ENCODE measurements at places on chromosomes 11 and 22.

DNA sequence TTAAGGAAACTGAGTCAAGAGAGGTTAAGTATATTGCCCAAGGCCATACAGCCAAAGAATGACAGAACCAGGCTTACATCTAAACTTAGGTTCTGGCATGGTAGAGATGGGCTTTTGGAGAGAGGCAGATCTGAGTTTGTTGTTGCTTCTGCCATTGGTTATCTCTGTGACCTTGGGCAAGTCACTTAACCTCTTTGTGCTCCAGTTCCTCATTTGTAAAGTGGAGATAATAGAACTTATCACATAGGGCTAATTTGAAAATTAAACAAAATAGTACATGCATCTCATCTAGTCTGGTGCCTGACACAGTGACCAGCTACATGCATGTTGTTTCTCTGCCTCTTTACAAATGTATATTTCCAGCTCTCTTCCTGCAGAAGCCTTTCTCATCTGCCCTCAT is 47.0 kb upstream of the PLET1 start:
- DNase-seq: no peak

GRCh38 chr11:31865606-31866300 is 54.6 kb upstream of the PAX6 start:
- DNase-seq: no peak

DNA sequence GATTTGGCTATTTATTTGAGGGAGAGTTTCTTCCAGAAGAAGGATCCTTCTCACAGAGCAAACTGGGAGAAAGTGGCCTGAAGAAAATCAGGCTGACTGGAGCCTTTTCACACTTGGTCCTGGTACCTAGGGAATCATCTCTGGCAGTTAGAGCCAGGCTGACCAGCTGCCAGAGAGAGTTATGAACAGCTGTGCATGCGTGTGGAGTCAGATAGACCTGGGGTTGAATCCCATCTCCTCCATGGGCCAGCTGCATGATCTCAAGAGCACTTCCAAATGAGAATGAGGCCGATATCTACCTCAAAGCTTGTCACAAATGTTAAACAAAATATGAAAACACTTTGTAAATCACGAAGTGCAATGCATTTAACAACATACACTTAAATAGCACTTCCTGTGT is 390.0 kb downstream of the TENM4 start:
- no peak for DNase-seq

DNA sequence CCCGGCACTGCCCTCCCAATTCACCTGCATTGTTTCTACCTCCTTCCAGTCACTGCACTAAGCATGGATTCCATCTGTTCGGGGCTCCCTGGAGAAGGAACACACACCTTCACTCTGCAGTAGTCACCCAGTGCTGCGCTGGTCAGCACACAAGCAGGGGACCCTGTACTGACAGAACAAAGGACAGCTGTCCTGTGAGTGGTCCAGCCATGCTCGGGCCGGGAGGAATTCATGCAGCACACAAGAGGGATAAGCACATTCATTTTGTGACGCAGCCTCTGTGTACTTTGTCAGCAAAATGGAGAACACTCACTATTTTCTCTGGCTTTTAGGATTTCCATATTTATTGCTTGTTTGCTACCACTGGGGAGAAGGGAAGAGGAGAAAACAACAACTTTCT is 167.3 kb downstream of the NTM start:
- no peak for DNase-seq

DNA sequence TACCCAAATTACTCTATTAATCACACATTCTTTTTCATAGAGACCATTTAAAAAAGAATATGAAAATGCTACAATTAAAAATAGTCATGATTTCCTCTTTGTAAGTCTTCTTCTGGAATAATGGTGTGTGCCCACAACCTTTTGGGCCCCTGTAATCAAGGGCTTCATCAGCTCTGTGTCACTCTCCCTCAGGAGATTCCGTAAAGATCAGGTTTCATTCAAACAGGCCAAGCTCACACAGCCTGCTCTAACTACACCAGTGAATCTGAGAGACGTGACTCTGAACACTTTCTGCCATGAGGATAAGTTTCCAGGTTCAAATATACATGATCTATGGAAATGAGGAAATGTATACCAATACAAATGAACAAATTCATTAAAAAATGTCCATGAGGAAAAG is 9.5 kb downstream of the DRICH1 start:
- DNase-seq: no peak

DNA sequence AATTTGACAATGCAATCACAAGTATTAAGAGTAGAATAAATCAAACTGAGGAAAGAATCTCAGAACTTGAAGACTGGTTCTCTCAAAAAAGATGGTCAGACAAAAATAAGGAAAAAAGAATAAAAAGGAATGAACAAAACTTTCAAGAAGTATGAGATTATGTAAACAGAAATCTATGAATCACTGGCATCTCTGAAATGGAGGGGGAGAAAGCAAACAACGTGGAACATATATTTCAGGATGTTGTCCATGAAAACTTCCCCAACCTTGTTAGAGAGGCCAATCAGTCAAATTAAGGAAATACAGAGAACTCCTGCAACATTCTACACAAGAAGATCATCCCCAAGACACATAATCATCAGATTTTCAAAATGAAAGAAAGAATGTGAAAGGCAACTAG is 235.7 kb downstream of the SBF2 start:
- DNase-seq: no peak

- no peak for DNase-seq
Observed at GRCh38 chr11:113048820-113049768, 87.9 kb downstream of the NCAM1 start.

DNA sequence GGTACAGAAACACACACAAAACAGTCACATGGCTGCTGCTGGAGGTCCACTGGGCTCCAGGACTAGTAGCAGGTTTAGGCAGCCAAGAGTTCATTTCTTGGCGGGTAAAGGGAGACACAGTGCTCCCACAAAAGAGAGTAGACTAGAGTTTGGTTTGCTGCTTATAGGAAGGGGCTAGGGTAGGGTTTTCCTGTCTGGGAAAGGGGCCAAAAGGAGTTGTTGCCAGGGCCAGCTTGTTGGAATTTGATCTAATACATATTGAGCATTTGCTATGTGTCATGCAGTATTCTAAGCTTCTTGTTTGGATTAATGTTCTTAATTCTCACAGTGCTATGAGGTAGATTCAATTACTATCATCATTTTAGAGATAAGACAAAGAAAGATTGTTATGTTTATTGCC is 195.1 kb upstream of the PLET1 start:
- DNase-seq: no peak

GRCh38 chr11:15101072-15101709 is 13.5 kb upstream of the INSC start:
- peak; percentile 44 for DNase-seq

DNA sequence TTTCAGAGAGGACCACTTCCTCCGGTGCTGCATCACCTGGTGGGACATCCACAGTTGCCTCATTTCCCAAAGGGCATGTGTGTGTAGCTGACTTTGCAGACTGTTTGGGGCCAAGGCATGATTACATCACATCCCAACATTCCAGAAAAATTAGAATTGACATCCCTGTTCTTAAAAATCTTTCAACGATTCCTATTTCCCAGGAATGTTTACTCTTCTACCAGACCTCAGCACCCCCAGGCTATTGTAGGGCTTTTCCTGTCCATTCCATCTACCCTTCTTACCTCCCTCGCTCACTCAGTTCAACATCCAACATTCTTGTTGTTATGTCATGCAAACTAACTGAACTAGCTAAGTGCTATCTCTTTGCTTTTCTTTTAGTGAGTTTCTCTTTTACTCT is 37.3 kb downstream of the PIWIL4 start:
- DNase-seq: no peak

DNA sequence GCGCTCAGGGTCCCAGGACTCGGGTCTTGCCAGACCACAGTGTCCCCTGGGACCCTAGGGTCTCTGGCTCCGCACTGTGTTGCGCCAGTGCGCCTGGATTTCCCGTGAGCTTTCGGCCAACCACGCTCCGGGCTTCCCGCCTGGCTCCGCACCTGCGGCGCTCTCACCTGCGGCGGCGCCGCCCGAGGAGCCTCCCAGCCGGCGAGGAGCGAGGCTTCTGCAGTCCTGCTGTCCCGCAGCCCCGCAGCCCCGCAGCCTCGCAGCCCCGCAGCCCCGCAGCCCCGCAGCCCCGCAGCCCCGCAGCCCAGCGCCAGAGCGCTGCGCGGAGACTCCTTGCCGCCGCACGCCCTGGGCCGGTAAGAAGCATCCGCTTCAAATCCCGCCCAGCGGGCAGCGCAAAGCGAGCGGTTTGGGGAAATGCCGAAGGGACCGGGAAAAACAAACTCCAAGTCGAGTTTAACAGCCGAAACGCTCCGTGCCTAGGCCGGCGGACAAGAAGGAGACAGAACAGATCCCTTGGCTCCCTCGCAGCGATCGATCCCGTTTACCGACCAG is 939 bp downstream of the ALX4 start:
- DNase-seq: no peak

- no peak for DNase-seq
Observed at GRCh38 chr11:10480026-10480425, 25.0 kb downstream of the AMPD3 start.

DNA sequence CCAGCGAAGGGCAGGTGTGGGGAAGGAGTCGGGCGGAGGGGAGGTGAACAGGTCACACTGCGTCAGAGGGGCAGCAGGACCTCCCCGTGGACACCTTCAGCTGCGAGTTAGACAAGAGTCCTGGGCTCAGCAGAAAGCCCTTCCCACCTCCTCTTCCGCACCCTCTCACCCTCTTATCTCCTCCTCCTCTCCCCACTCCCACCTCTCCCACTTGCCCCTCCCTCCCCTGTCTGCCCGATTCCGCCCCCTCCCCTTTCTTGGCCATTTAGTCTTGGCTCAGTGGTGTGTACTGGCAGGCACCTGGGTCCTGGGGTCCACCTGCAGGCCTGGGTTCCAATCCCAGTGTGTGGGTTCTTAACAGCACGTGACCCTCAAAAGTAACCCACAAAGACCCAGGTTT is 37.2 kb downstream of the CYTH4 start:
- DNase-seq: no peak

- no peak for DNase-seq
Observed at GRCh38 chr11:97356144-97356543, 966.3 kb downstream of the JRKL start.

- peak; percentile 10 for DNase-seq
Observed at GRCh38 chr11:3093281-3094191, 36.3 kb upstream of the CARS1 start.

DNA sequence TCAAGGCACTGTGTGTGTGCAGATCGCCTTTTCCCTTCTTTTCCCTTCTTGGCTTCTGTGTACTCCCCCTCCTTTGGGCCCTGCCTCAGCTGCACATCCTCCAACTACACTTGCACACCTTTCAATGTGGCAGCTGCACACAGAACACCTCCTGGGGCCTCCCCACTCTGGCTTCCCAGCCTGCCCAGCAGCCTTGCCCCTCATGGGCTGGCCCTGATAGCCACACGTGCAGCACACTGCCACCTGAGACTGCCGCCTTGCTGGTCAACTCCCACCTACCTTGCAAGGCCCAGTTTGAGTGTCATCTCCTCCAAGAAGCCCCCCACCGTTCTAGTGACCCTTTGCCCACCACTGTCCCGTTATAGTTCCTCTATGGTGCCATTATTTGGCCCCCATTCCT is 77.3 kb upstream of the ARFGAP3 start:
- DNase-seq: no peak

DNA sequence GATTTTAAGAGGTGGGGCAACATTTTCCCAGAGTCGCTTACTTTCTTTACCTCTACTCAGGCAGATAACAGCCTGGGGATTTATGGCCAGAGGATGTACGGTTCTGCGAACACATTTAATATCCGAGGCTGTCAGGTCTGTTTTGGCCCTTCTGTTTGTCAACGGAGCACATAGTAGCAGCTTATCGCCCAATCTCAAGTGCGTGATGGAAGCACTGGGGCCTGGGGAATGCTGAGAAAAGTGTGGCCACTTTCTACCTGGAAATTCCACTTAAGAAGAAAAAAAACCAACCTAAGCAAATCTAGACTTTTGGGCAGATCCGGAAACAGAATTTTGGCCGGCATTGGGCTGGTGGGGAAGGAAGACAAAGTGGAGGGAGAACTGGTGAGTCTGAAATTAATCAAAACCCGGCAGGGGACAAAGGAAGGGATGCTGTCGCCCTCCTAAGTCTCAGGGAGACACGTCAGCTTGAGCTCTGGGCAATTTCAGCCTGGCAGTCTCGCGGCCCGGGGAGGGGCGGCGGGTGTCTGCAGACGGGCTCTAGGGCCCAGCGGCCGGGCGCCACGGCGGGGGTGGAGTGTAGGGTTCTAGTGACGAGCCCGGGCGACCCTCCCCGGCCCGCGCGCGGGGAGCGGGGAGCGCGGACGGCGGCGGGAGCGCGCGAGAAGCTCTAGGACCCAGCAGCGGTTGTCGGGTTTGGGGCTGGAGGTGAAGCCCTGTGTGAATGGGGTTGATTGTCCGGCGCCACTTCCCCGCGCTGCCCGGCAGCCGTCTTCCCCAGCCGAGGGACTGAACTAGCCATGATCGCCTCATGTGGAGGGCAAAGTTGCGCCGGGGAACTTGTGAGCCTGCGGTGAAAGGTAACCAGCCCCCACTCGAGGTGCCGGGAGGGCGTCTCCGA is at the start of gene AMOTL1:
Gene AMOTL1, plus strand, starts transcription at position 656 of the 901 bp plus-strand sequence. Its CDS starts 156 bp downstream, at position 812.
- peak; percentile 25 for DNase-seq

DNA sequence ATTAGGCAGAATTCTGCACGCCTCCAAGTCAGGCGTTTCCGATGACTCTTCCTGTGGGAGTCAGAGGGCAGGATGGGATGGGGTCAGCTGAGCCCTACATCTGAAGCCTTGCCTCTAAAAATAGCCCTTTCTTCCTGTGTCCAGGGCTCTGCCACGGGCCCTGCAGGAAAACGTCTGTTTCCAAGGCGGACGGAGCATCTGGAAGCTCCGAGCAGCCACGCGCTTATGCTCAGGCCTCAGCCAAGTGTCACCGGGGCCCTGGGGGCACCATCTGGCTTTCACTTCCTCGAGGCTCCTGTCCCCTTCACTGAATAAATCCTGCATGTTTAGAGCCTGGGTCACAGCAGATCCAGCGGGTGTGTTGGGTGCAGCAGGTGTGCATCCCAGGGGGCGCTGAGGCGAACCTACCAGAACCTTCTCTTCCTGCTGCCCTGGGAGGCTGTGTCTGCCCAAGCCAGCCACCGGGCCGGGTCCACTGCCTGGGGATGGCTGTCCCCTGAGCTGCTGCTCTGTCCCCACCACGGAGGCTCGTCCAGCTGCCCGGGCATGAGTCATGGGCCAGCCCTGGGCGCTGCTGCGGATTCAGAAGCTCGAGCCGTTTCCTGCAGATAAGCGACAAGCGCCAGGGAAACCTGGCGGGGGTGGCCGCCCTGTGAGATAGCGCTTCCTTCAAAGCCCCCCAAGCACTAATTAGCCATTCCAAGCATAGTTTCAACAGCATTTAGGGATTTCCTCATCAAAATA is 32.0 kb upstream of the LINC01488 start:
- peak; percentile 28 for DNase-seq

DNA sequence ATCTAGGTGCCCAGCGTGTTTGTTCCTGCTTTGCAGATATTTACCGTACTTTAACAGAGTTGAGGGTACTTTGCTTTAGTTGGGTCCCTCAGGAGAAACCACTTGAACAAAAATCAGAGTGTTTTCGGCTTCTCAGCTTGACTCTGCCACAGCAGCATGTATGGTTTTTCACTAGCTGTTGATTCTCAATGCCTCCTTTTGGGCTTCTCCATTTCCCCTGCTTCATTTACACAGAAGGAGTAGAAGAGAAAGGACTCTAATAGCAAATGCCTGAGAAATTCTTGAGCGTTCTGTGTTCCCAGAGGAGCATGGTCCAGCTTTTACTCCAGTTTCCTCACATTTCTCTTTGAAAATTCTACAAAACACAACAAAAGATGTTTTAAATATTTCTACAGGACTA is 252.1 kb upstream of the CCDC179 start:
- DNase-seq: no peak

GRCh38 chr11:130606178-130606577 is 157.7 kb downstream of the ADAMTS15 start:
- no peak for DNase-seq

Measured in RPMI8226 (cell line).